ENCODE measurements at places on chromosomes 2 and 18. TPM values are rescaled to one million over a fixed set of nuclear protein-coding genes. Genes with fewer than 3 reads are reported as not detected.

The CTLA4 gene
- total RNA-seq, result 0.11 TPM

The CD207 gene
- not detected for total RNA-seq

The HAT1 gene
- 60.8 TPM for total RNA-seq

DNA sequence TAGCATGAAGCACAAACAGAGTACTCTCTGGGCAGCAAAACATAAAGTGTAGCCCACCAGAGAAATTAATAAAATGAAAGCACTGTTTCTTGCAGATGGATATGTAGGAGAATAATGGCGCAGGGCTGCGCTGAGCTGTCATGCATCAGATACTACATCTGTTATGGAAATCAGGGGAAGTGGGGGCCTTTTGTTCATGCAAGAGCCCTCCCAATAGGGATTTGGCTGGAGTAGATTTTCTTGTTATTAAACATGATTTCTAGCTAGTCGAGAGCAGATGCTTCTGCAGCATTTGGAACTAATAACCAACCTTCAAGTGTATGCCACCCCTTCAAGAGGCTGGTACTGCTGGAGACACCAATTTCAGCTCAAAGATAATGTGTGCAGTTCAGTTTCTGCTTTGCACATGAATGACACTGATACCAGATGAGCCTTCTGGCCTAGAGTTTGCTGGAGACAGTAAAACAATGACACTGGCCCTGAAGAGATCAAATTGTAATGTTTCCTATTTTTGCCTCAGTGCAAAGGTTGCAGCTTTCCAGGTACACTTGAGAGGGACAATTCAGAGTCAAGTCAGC, 58.0 kb downstream of the RND3 start:
- no peak for DNase-seq

DNA sequence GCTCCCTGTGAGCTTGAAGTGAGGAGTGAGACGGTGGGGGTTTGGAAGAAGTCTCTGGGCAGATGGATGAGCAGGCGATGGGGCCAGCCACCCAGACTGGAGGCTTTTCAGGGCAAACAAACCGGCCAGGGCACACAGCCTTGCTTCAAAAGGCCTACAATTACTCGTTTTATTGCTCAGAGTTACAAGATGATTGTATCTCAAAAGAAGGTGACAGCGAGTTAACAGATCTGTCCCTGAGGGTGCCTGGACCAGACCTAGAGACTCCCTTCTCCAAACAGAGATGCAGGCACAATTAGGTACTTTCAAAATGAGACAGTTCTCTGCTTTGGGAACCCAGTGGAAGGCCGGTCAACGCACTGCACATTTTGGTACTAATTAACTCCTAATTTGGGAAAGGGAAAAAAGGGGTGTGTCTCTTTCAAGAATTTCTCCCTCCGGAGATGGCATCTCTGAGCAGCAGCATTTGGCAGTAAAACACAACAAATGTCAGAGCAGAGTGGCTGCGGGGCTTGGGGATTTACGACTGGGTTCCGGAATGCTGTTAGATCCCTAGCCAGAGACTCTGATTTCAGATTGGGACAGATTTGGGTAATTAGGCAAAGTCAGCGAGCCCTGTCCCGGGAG, 226.7 kb downstream of the TTC32 start:
- DNase-seq, result no peak

- no peak for DNase-seq
These were observed 2.4 kb downstream of the GLS start for GRCh38 chr2:190882856-190883582.

GRCh38 chr2:234763002-234763873, 188.6 kb upstream of the SH3BP4 start:
- no peak for DNase-seq

GRCh38 chr18:11514267-11514666, 95.1 kb upstream of the SLC35G4 start:
- DNase-seq, result no peak

GRCh38 chr18:77062518-77063003, 70.0 kb downstream of the MBP start:
- DNase-seq, result no peak

- DNase-seq, result no peak
These were observed 14.2 kb downstream of the PMS1 start for GRCh38 chr2:189798312-189799029.

DNA sequence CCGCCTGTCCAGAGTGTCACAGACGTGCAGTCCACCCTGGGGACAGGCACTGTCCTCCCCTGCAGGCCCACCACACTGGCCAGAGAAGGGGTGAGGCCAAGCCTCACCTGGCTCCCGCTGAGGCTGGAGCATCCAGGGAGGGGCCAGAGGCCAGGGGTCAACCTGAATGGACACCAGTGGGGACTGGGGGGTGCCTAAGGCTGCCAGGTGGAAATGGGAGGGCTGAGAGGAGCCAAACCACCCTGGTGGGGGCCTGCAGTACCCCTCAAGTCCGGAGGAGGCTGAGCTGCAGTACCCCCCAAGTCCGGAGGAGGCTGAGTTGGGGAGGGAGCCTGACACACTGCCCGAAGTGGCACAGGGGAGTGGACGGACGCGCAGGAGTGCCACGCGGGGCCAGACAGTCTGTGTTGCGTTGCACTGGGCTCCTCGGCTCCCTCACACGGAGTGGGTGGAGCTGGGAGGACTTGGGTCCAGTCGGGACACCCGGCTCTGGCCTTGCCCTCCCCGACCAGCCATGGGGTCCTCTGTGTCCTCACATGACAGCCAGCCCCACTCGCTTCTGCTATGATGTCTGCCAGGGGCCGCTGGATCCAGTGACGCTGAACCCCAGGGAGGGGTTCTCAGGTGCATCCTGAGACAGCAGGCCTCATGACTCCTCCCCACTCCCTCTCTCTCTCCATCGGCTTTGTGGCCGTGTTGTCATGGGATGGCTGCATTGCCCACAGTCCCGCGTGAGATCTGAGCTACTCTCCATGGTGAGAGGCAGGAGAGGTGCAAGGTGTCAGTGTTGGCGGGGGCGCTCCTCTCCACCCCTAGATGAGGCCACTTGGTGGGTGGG, 22.3 kb upstream of the GPC1 start:
- DNase-seq, result no peak

DNA sequence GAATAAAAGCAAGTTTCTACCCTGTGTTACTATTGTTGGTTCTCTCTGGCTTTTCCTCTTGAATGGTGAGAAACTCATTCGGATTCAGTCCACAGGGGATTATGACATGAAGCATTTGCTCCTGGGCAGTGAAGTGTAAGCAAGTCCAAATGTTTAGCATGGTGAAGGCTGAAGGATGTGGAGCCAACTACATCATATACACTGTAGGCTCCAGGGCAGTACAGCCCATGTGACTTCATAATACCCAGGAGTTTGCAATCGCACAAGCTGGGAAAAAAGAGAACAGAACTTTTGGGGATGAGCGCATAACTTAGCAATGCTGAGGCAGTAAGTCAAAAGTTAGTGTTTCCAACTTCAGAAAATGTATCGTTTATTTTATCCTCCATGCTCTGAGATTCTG, 695.7 kb upstream of the POU3F3 start:
- DNase-seq, result no peak

DNA sequence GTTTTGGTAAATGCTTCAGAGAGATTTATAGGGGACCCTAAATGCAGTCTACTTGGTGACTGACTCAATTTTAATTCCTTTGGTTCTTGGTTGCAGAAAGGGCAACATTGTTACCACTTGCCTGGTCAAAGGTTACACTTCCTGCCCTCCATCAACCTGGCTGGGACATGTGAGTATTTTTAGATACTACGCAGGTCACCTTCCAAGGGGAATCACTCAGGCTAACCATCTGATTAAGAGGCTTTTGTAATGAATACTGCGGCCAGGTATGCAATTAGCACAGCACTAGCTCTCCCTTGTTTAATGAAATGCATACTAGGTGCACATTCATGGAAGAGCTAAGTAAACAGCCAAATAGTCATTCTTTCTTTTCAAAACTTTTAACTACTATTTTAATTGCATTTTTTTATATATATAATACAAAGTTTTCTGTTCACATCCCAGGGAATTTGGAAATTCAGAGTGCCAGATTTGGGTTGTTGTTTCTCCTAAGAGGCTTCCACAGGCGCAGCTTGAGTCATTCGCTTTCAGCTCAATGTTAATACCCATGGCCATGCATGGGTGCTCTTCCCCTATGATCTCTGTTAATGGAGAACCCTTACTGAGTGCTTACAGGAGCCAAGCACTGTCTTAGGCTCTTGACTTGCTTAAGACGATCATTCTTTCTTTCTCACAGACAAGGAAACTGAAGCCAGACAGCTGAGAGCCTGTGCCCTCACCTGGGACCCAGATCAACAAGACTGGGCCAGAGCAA, 152.2 kb downstream of the MTX2 start:
- DNase-seq, result no peak

All from urinary bladder (tissue), 4 donors.